ENCODE measurements at places on chromosomes 6 and 20. TPM values are rescaled to one million over a fixed set of nuclear protein-coding genes. Genes with fewer than 3 reads are reported as not detected.

OR2H1 gene
- not detected for total RNA-seq

LPIN3 gene
- total RNA-seq = 10.9 TPM

C20orf96 gene
- total RNA-seq = 2.8 TPM

TMEM151B gene
- total RNA-seq = not detected

SS18L1 gene
- 0.51 TPM for total RNA-seq

GLP1R gene
- total RNA-seq = 0.55 TPM

DNA sequence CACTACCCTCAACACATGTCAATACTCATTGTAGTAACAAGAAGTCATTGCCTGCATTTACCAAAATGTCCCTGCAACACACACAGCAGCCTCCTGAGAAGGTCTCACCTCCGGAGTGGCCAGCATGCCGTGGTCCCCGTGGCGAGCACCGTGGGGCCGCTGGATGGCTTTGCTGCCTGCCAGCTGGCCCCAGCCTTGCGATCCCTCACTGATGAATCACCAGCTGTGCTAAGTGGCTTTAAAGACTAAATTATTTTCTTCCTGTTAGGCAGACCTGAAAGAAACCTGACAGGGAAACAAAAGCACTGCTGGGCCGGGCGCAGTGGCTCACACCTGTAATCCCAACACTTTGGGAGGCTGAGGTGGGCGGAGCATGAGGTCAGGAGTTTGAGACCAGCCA is 306.7 kb downstream of the CDH4 start:
- H3K27ac ChIP-seq = no peak overlapping the region
- DNase-seq = no peak
- H3K4me1 ChIP-seq = no peaks in the 10 kb centered on the region
- no peaks in the 10 kb centered on the region for H3K27me3 ChIP-seq

GRCh38 chr20:39861381-39861780 is 827.7 kb downstream of the MAFB start:
- H3K4me3 ChIP-seq = no peak overlapping the region
- H3K4me1 ChIP-seq = no peaks in the 10 kb centered on the region
- no peak overlapping the region for H3K27ac ChIP-seq
- no peaks in the 10 kb centered on the region for H3K36me3 ChIP-seq

- no peaks in the 10 kb centered on the region for H3K36me3 ChIP-seq
- no peaks in the 10 kb centered on the region for H3K4me1 ChIP-seq
- H3K27me3 ChIP-seq = no peaks in the 10 kb centered on the region
- no peak for DNase-seq
- H3K27ac ChIP-seq = no peak overlapping the region
Measured at GRCh38 chr6:44976677-44977641, 351.2 kb upstream of the RUNX2 start.

Data from uterus (tissue), 4 donors.